Stomach (tissue), 19 donors: ENCODE measurements at places on chromosomes 7 and 10.

GRCh38 chr10:28842321-28842720, 165.0 kb downstream of the BAMBI start:
- no peak for DNase-seq

DNA sequence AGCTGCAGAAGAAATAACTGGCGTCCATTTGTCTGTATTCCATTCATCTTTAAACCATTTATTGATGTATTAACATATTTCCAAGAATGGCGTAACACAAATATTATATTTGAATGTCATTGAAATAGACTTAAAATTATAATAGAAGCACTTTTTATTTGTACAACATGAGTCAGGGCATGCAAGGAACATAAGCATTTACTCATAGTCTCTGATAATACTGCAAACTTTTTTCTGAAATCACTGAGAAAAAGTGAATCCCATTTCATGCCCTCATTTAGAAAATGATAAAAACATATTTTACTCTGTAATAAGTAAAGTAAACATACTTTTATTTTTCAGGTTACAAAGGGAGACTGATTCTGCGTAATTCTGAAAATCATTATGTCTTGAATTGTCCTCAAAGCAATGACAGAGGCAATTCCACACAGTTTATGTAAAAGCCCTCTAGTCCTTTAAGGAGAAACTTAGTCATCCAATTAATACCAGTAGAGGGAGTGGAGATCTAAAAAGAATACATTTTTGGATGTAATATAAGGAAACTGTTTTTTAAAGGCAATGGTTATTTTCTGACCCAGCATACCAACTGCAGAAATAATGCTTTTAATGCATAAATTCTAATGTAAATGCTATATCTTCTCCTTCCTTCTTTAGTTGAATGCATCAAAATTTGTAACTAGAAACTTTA, 58.1 kb downstream of the AGMO start:
- no peak for DNase-seq

DNA sequence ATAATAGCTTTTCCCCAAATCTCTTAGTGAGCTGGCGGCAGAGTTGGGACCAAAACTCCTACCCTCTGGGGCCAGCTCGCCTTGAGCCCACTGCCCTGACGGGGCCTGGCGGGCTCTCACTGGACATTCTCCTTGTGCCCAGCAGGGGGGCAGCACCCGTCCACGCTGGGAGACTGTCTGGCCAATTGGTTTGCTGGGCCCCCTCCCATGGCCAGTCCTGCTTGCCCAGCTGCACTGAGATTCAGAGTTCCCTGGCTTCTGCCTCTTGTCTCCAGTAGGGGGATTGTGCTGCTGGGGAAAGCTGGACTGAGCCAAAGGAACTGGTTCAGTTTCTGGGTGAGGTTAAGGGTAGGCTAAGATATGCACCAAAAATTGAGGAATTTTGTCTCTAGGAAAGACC, 59.8 kb downstream of the RAMP3 start:
- no peak for DNase-seq

GRCh38 chr7:26485367-26485934, 193.8 kb downstream of the SNX10 start:
- DNase-seq = no peak

- peak; percentile 32 for DNase-seq
Measured at GRCh38 chr7:45978010-45978681, 57.1 kb upstream of the IGFBP3 start.

DNA sequence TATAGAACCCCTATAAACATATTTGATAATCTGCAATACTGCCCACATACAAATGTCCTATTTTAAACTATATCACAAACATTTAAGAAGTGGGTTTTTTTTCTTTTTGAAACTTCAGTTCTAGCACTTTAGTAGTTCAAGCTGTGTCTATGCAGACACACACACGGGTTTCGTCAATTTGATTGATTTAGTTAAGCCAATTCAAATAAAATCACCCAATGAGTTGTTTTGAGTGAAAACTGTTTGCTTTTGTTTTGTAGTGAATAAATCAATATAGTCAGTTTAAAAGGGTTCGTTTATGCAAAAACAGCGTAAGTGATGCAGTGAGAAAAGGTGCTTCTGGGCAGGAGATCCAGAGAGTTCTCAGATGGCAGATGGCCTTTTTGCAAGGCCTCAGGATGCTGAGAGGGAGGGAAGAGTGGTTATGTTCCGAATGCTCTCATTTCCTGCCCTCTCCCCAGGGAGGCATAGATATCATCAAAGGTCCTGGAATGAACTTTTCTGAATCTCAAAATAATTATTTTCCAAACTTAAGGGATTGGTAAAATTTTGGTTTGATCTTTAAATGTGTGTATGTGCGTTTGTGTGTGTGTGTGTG, 102.7 kb downstream of the AGMO start:
- DNase-seq = peak; percentile 34

DNA sequence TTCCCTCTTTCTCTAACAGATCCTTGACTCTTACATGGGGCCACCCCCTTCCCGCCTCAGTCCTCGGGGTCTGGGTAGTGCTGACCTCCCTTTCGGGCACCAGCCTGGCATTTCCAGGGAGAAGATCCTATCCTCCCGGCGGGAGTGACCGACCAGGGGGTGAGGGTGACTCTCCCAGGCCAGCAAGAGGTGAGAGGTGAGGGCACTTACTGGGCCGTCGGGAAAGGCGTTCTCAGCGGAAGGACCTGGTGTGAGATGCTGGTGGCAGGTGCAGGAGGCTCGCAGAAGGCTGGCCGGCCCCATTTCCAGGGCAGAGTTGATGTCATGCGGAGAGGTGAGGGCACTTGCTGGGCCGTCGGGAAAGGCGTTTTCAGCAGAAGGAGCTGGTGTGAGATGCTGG, 4.2 kb upstream of the FOXL3 start:
- no peak for DNase-seq

DNA sequence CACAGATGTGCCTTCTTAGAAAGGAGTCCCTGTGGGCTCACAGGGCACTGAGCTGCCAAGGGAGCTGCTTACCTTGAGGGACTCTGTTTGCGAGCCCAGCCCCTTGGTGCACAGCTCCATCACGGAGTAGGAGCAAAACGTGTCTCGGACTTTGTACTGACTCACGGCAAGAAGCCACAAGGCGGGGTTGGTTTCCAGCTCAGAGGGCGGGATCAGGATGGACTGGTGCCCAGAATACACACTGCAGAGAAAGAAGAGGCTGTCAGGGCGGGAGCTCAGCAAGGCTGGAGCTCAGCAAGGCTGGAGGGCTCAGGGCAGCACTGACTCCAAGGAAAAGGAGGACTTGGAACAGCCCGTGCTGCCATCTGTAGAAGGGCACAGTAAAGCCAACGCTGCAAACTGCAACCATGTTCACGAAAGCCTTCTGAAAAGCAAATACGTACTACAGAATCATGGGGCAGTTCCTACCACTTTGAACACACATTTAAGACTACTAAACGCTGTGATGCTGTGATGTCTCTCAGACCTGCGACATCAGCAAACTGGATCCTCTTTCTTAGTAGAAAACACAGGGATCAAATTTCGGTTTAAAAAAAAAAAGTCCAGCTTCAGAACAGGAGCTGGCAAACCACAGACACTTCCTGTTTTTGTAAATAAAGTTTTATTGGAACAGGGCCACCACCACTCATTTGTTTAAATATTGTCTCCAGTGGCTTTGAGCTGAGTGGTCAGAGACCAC, 194.3 kb downstream of the ZMYND11 start:
- peak; percentile 93 for DNase-seq

DNA sequence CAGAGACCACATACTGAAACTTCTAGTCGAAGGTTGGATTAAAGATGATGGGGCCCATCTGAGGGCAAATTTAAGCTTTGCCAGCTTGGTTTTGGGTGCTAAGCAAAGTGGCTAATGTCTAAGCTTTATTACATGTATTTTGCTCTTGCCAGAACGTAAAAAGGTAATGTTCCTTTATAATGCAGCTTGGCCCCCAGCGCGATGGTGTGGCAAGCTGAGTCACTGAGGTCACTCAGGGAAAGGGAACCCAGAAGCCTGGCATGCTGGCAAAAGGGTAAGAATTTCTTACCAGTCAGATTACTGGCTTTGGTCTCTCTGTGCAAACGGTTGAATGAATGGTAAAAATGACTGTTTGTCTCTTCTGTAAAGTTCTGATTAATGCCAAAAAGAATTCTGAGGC, 158.3 kb upstream of the KCND2 start:
- no peak for DNase-seq

DNA sequence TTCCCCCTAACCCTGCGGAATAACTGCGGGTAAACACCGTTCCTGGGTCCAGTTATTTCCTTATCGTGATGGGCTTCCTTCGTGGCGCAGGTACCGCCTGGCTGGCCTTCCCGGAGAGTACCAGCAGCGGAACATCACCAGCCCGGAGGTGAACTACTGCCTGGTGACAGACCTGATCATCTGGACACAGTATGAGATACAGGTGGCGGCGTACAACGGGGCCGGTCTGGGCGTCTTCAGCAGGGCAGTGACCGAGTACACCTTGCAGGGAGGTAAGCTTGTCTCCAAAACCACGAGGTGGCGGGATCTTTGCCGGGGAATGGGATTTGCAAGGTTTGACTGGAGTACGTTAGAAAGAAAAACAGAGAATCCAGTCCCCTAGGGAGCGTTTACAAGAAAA, 665.0 kb upstream of the FOXK1 start:
- DNase-seq = no peak

DNA sequence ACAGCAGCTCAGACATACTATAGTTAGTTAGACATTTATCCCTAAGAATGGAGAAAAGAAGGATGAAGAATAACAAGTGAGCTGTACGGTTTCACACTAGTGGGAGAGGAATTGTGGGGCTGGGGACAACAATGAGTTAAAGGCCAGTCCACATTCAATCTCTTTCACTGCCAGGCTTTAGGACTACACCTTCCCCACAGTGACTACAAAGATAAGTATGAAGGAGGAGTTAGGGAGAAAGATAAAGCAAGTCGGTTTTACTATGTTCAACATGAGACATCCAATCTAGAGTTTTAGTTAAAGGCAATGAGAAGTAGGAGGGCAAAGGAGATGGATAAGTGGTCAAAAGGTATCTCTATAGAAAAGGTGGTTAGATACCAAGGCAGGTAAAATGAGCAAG, 16.3 kb downstream of the ARHGAP12 start:
- no peak for DNase-seq

GRCh38 chr10:77849039-77849664, 77.4 kb downstream of the DLG5 start:
- peak; percentile 45 for DNase-seq

GRCh38 chr10:122567056-122567660, 6.6 kb downstream of the DMBT1 start:
- peak; percentile 33 for DNase-seq

DNA sequence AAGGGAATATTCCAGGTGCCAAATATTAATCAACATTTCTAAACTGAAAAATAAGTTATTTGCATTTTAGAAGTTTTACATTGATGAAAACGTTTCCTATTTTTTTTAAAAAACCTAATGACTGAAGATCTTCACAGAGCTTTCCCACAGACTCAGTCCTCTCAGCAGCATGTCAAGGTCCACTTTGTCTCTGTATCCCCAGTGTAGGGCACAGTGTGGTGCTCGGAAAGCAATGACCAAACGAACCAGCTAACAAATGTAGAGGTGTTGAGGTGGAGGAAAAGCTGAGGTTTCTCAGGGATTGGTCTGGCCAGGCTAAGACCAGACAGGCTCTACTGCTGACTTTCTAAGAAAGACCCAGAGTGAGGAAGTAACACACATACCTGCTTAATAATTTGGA, 202.2 kb upstream of the CDCA7L start:
- no peak for DNase-seq

GRCh38 chr7:73341877-73342276, 13.9 kb downstream of the FKBP6 start:
- DNase-seq = no peak

- DNase-seq = no peak
Measured at GRCh38 chr7:12805518-12805928, 118.1 kb downstream of the ARL4A start.

- DNase-seq = no peak
Measured at GRCh38 chr7:41252551-41252950, 450.3 kb downstream of the INHBA start.

DNA sequence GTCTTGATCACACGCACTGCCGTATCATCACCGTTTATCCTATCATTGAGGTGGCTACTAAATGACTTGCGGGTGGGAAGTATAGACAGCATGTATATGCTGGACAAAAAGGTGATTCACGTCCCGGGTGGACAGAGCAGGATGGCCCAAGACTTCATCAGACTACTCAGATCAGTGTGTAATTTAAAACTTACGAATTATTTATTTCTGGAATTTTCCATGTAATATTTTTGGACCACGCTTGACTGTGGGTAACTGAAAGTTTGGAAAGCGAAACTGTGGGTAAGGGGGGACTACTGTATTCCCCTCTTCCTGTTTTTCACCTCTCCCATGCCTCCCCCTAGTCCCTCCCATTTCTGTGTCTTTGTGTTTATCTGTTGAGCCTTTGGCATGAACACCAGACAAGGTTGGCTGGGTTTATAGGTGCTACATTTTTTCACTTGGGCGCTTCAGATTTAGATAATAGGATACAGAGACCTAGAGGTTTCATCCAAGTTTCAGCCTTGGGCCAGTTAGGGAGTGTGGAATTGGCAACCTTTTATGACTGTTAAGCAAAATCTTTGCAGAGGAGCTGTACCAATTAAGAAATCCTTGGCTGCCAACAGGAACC, 55.8 kb downstream of the RBM20 start:
- no peak for DNase-seq

GRCh38 chr10:48317321-48317990, 11.0 kb downstream of the MAPK8 start:
- no peak for DNase-seq

DNA sequence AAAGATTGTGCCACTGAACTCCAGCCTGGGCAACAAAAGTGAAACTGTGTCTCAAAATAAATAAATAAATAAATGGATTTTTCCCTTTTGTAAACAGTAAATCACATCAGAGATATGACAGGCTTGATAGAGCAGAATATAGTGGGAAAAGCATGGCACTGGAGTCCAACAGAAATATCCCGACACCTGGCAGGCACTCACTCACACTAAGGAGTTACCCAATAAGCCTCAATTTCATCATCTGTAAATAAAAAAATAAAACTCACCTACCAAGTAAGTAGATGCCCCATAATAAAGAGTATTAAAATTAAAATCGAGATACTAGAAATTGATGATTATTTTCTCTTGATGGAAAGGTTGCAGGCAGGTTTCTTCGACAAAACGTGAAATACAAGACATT, 1.7 kb downstream of the ATE1 start:
- DNase-seq = no peak

GRCh38 chr7:373818-374705, 84.1 kb downstream of the FOXL3 start:
- DNase-seq = peak; percentile 48

GRCh38 chr7:33623267-33623666, 282.1 kb upstream of the BMPER start:
- DNase-seq = no peak

DNA sequence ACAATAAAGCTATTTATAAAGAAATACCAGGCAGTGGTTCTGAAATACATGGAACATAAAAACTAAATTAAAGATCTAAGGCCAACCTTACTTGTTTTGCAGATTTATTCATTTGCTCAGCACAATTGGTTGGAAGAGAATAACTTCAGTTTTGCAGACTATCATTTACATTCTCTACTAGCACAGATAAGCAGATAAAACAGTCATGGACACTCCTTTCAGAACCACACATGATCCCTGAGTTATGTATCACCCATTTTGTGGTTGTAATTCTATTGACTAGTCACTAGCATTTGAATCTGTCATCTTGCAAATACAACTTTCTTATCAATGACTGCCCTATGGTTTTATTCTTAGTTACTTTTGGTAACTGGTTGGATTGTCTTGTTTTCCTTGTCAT, 45.1 kb downstream of the PRKAR2B start:
- no peak for DNase-seq

GRCh38 chr7:124074007-124074406, 41.1 kb upstream of the TMEM229A start:
- DNase-seq = no peak

- DNase-seq = no peak
Measured at GRCh38 chr10:92729886-92730285, 40.1 kb downstream of the HHEX start.
